ENCODE measurements at places on chromosomes 7 and 10.

GRCh38 chr7:40401406-40401805 lies 266.6 kb downstream of the SUGCT start:
- DNase-seq = no peak

DNA sequence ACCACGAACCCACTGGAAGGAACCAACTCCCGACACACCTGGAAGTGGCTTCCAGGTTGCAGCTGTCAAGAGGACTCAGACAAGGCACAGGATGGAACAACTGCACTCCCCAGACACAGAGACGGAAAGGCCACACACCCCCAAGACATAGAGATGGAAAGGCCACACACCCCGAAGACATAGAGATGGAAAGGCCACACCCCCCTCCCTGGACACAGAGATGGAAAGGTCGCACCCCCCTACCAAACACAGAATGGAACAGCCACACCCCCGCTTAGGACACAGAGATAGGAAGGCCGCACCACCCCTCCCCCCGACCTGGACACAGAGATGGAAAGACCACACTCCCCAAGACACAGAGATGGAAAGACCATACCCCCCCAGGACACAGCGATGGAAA lies 7.6 kb downstream of the ZNF511 start:
- DNase-seq = no peak

- no peak for DNase-seq
Measured at GRCh38 chr7:26471306-26472075, 179.8 kb downstream of the SNX10 start.

- DNase-seq = no peak
Measured at GRCh38 chr7:23210506-23210905, 28.7 kb downstream of the NUP42 start.

GRCh38 chr7:43522406-43523156 lies 60.3 kb upstream of the STK17A start:
- no peak for DNase-seq

DNA sequence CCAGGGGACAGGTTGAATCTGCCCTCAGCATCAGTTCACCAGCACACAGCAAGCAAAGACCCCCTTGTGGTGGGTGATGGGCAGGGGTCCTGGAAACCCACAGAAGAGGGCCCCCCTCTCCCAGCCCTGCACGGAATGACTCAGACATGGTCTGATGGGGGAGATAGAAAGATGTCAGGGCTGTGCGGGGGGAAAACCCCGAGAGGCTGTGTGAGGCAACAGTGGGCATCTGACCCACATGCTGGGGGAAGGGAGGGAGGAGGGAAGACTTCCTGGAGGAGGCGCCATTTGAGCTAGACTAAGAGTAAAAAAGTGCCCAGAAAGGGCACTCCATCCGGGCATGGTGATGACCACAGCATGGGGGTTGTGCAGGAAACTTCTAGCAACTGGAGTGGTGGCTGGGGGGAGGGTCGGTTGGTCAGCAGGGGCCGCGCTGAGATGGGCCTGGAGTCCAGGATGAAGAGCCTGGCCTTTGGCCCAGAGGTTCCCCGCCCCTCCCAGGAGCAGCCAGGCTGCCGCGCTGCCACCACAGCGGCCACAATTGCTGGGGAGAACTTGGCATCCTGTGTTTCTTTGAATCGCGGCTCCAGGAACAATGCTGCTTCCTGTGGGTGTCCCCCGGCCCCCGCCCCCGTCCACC lies 2.5 kb downstream of the LFNG start:
- DNase-seq = peak; percentile 61

DNA sequence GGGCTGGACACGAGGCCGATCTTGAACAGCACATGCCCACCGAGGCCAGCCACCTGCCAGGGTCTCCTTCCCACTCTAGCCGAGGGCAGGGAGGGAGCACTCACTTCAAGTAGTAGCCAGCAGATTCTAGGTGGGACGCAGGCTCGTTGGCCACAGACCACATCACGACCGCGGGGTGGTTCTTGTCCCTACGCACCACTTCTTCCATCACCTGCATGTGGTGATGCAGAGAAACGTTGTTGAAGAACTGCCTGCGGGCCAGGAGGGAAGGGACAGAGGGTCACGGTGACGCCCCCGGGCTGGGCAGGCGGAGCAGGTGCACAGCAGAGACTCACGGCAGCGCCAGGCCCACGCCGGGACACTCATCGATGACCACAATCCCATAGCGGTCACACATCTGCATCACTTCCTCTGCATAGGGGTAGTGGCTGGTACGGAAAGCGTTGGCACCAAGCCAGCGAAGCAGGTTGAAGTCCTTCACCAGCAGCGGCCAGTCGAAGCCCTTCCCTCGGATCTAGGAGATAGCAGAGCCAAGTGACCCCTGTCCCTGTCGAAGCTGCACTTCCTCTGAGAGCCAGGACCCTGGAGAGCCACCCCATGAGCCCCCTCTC lies 7.7 kb downstream of the GUSB start:
- DNase-seq = no peak

- DNase-seq = no peak
Measured at GRCh38 chr10:100887761-100888296, 24.9 kb upstream of the SLF2 start.

DNA sequence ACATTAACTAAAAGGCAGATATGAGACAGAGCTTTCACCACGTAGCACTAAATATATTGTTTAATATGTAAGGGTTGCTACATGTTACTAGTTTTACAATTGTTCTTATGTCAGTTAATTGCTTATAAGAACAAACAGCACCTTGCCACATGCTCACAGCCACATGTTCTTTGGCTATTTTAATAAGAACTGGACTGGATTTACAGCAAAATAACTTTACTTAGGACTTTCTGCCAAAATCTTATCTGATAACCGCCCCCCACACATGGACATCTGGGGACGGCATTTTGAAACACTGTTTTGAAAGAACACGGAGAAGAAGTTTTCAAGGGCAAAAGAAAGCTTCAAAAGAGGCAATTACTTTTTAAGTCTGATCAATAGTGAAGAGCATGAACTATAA lies 45.3 kb downstream of the JAZF1 start:
- no peak for DNase-seq

- DNase-seq = no peak
Measured at GRCh38 chr10:119514819-119515218, 27.7 kb downstream of the RGS10 start.

DNA sequence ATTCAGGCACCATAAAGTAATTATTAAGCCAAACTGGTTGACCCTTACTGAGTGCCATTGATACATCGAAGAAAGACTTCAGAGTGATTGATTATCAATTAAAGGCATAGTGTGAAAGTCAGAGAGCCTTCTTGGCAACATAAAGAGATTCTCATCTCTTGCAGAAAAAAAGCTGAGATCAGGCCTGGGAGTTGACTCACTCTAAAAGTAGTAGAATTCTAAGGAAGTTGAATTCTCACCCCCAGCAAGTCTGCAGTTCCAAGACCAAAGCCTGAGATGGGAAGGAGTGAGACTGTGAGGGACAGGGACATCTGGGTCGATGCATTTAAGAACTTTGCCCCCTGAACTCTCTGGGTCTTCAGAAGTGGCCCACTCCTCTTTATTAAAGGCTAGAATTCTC lies 21.6 kb upstream of the ERCC6 start:
- DNase-seq = no peak

DNA sequence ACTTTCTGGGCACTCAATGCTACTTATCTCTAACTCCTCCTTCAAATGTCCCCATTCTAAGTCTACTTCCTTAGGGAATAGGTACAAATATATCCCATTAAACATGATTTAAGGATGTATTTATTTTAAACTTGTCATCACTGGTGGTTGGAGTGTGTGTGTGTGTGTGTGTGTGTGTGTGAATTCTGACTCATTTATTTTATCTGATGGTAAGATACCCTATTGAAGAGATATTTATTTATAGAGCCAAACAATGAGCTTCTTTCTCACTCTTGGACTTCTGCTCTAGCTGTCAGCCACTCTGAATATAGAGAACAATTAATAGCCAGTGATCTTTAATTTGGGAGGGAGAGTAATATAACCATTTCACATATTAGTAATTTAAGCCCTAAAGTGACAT lies 17.8 kb upstream of the MAGI2 start:
- DNase-seq = no peak

DNA sequence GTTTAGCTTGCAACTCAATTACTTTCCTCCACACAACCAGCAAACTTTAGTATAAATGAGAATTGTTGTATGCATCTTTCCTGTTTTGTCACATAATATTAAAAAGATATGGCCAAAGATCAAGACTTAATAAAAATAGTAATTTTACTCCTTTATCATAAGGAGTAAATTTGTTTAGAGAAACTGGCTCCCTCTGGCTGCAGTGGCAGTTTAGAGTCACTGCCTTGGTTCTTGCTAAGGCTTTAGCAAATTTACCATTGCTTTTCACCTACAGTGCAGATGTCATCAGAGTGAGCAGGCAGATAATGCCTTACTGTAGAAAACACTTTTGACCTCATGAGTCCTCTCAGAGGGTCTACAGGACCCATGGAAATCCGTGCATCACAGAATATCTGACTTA lies 2.6 kb downstream of the PRPF18 start:
- DNase-seq = no peak

- DNase-seq = no peak
Measured at GRCh38 chr7:82067628-82068264, 297.9 kb upstream of the HGF start.

- no peak for DNase-seq
Measured at GRCh38 chr10:101069441-101069840, 7.7 kb downstream of the KAZALD1 start.

DNA sequence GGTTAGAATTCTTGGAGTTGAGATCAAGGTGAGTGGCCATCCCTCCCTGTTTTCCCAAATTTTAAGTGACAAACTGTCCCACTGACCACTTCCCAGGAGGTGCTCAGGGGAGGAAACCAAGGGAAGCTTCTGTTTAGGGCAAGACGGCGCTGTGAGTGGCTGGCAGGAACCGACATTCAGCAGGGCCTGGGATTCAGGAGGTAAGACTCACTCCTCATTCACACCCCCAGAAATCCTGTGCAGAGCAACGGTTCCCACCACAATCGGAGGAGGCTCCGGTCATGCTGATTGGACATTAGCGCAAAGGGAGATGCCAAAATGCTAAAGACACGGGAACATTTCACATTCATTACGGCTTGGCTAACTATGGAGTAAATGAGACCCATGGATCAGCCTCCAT lies 200.9 kb downstream of the GRID1 start:
- DNase-seq = no peak

DNA sequence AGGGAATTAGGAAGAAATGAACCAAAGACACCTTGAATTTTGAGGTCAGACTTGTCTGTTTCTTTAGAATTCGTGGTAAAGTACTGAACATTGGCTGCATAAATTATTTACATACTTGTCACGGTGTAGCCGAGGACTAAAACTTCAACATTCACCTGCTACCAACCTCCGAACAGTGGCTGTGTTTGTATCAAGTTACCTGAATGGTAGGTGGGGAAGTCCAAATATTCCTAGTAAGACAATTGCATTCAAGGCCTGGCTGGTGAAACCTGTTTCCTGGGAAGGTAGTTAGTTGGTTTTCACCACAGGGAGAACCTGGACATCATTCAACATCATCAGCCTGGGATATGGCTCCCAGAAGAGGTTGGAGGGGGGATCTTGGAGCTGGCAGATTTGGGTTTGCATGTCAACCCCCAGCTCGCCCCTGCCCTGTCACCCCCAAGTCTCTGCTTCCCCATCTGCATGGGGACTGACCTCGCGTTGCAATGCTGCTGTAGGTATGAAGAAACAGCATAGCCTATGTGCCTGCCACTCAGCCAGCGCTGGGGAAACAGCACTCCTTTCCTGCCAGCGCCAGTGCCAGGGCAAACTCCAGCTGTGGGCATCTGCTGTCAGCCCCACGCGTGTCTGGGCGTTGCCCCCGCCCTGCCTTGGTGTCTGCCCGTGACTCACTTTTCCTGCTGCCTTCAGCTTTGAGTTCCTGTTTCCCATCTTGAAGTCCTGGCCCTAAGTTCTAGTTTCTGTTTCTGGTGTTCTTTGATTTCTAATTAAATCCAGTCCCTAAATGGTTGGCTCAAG lies 12.7 kb upstream of the LARP4B start:
- DNase-seq = no peak

DNA sequence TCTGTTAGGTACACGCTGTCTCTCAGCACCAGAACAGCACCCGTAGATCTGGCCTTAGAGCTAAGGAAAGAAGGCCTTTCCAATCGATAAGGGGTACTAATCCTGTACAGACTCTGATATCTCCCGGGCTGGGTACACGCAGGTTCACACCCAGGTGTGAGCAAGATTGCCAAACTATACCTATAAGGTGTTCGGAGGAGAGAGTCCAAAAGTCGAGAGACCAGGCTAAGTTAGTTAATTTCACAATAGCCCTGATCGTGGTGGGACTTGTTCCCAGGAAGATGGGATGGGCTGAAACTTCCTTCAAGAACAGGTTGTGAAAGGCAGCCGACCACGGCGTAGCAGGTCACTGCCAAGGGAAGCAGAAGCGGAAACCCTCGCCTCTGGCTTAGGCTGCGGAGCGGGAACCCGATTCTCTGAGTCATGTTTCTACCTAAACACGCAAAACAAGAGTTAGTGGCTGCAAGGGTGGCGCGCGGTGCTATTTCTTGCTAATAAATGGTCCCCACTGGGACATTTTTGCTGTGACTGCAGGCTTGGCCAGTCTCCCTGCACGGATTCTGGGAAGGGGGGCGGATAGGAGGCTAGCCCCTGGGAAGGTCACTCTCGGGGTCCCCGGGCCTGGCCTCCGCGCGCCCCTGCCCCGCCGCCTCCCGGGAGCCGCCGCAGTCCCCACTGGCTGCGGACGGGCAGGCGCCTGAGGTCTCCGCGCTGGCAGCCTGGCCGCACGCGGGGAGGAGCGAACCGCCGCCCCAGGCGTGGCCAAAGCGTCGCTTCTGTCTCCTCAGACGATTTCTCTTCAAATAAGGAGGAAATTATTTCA lies 75.4 kb upstream of the PDSS1 start:
- DNase-seq = no peak

Measured in activated T-helper 9 cell treated with anti-CD3 and anti-CD28 coated beads, Interleukin-2, amount 50 U/mL, for 16 hours (primary cell).